ENCODE measurements at places on chromosomes 2 and 18. TPM values are rescaled to one million over a fixed set of nuclear protein-coding genes. Genes with fewer than 3 reads are reported as not detected.

- peaks cover 46% of the 10 kb centered on the region for H3K4me1 ChIP-seq
- no peaks in the 10 kb centered on the region for H3K36me3 ChIP-seq
- H3K27ac ChIP-seq = peak overlapping the region; percentile 88
- no peaks in the 10 kb centered on the region for H3K27me3 ChIP-seq
- peak; percentile 33 for DNase-seq
Observed at GRCh38 chr18:32770666-32771168, 2.1 kb downstream of the KLHL14 start.

NR4A2 gene
- polyA plus RNA-seq = 46.2 TPM

- H3K27me3 ChIP-seq = peaks cover 11% of the 10 kb centered on the region
- peaks cover 17% of the 10 kb centered on the region for H3K36me3 ChIP-seq
- no peak for DNase-seq
- no peak overlapping the region for H3K27ac ChIP-seq
Observed at GRCh38 chr2:134836986-134837385, 1.4 kb upstream of the ACMSD start.

GRCh38 chr2:122028371-122029100 is 273.1 kb downstream of the TSN start:
- no peaks in the 10 kb centered on the region for H3K4me1 ChIP-seq
- H3K27me3 ChIP-seq = peaks cover 8% of the 10 kb centered on the region
- H3K27ac ChIP-seq = no peak overlapping the region
- H3K4me3 ChIP-seq = no peak overlapping the region
- DNase-seq = no peak
- H3K36me3 ChIP-seq = no peaks in the 10 kb centered on the region

BOK gene
- polyA plus RNA-seq = 0.09 TPM

DNA sequence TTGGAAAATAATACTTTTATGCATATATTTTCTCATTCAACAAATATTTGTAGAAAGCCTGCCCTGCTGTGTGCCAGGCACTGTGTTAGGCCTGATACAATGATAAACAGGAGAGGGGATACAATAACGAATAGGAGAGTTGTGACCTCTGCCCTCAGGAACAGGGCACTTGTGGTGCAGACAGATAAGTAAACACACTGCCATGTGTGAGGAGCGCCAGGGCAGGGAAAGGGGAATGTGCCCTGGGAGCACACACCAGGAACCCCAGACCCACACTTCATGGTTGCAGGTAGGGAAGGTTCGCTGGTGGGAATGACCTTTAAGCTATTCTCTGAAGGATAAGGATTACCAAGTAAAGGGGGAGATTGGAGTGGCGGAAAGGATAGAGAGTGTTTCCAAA is 42.2 kb upstream of the DSC1 start:
- H3K36me3 ChIP-seq = no peaks in the 10 kb centered on the region
- H3K4me1 ChIP-seq = peaks cover 8% of the 10 kb centered on the region
- DNase-seq = no peak
- H3K27me3 ChIP-seq = peaks cover 5% of the 10 kb centered on the region
- H3K27ac ChIP-seq = no peak overlapping the region

GRCh38 chr2:136233298-136233697 is 115.3 kb upstream of the CXCR4 start:
- H3K27ac ChIP-seq = peak overlapping the region; percentile 93
- peaks cover 6% of the 10 kb centered on the region for H3K36me3 ChIP-seq
- H3K27me3 ChIP-seq = no peaks in the 10 kb centered on the region
- DNase-seq = no peak
- peaks cover 72% of the 10 kb centered on the region for H3K4me1 ChIP-seq

C2orf66 gene
- polyA plus RNA-seq = not detected

Data from naive B cell (primary cell).